ENCODE measurements at places on chromosomes 1 and 21.

- DNase-seq: no peak
Measured at GRCh38 chr21:45041984-45042663, 32.3 kb upstream of the ADARB1 start.

DNA sequence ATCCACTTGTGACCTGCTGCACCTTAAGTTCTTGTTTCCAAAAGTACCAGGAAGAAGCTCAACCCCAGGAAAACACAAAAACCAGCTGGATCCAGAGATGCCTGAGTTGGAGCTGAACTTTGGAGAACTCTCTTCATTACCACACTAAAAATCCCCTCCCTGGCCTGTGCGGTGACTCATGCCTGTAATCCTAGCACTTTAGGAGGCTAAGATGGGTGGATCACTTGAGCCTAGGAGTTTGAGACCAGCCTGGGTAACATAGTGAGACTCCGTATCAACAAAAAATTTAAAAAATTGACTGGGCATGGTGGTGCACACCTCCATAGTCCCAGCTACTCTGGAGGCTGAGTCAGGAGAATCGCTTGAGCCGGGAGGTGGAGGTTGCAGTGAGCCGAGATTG lies 6.2 kb downstream of the MAP1LC3C start:
- DNase-seq: no peak

- DNase-seq: no peak
Measured at GRCh38 chr1:164630626-164631396, 71.8 kb downstream of the PBX1 start.

GRCh38 chr21:28827422-28827821 lies 165.3 kb downstream of the LTN1 start:
- DNase-seq: no peak

DNA sequence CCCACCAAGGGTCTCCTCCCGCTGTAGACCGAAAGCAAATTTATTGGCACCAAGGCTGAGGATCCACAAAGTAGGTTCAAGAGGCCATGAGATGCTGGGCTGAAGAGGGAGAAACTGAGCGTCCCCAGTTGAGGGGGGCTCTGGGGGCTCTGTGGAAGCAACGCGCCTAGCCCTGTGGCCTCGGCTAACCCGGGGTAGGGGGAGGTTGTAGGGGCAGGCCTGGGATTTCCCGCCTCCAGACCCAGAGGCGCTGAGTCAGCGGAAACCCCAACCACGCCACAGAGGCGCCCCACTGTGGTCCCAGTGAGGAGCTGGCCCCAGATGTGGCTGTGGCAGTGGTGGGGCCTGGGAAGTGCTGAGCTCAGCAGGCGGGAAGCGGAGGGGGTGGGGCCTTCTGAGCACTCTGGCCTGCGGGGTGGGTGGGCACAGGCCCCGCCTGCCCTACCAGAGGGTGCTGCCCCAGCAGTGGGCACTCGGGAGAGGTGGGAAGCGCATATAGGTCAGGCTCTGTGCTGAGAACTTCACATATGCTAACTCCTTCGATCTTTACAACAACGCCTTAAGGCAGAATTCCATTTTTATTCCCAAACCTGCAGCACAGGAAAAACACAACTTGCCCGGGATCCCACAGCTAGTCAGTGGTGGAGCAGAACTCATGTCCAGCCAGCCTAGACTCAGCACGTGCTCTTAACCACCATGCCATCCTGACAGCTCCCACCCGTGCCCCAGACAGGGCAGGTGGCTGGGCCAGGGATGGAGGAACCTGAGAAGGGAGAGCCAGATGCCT lies 1.5 kb upstream of the COL16A1 start:
- peak; percentile 33 for DNase-seq
